ENCODE measurements at places on chromosomes 5 and 9. TPM values are rescaled to one million over a fixed set of nuclear protein-coding genes. Genes with fewer than 3 reads are reported as not detected.

GRCh38 chr5:59466271-59466670 is 427.3 kb downstream of the PDE4D start:
- no peak for DNase-seq

DNA sequence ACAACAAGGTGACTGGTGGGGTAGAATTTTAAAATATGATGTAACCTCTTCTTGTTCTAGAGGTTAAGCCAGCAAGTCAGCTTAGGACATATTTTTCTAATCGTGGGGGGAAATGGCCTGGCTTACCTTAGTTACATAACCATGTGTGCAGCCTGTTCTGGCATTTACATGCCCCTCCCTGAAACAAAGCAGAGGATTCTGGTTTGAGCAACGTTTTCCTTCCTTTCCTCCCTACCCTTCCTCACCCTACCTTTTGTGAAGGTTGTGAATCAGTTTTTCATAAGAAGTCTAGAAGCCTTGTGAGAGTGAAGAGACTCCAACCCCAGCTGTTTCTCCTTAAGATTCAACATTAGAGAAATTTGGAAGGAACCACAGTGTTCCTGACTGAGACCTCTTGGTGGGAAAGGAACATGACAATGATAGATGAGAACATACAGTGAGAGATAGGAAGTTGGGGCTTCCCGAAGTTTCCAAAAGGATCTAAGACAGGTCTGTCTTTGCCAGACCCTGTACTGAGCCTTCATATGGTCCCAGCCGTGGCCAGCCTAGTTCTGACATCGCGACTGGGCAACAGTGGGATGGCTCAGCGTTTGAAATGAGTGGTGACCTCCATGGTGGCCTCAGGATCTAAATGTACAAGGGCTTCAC is 365.2 kb downstream of the SPATA31D1 start:
- DNase-seq = no peak

DNA sequence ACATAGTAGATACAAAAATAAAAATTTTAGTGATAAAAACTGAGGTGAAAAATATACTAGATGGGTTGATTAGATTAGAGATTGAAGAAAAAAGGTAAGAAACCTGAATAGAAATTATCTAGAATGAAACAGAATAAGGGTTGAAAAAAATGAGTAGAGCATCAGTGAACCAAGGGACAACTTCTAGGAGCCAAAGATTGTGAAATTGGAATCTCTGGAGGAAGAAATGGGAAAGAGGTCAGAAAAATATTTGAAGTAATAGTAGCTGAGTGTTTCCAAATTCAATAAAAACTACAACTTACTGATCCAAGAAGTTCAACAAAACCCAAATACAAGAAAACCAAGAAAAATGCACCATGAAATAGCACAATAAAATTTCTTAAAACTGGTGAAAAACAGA is 116.6 kb upstream of the STARD4 start:
- DNase-seq = no peak

PCDHB8 gene
- total RNA-seq = 2.7 TPM

Measured in left lung (tissue), 14 donors.